ENCODE measurements at places on chromosomes 7 and 10. TPM values are rescaled to one million over a fixed set of nuclear protein-coding genes. Genes with fewer than 3 reads are reported as not detected.
A peak's percentile ranks its signal among the peaks of the same experiment; 100 is the strongest.

SPDYE1 gene
- not detected for polyA plus RNA-seq

GRCh38 chr7:64590971-64591370 is 28.1 kb upstream of the ZNF680 start:
- no peak overlapping the region for H3K4me3 ChIP-seq
- H3K27me3 ChIP-seq, result no peaks in the 10 kb centered on the region
- no peaks in the 10 kb centered on the region for H3K36me3 ChIP-seq
- H3K4me1 ChIP-seq, result no peaks in the 10 kb centered on the region
- H3K27ac ChIP-seq, result no peak overlapping the region

DNA sequence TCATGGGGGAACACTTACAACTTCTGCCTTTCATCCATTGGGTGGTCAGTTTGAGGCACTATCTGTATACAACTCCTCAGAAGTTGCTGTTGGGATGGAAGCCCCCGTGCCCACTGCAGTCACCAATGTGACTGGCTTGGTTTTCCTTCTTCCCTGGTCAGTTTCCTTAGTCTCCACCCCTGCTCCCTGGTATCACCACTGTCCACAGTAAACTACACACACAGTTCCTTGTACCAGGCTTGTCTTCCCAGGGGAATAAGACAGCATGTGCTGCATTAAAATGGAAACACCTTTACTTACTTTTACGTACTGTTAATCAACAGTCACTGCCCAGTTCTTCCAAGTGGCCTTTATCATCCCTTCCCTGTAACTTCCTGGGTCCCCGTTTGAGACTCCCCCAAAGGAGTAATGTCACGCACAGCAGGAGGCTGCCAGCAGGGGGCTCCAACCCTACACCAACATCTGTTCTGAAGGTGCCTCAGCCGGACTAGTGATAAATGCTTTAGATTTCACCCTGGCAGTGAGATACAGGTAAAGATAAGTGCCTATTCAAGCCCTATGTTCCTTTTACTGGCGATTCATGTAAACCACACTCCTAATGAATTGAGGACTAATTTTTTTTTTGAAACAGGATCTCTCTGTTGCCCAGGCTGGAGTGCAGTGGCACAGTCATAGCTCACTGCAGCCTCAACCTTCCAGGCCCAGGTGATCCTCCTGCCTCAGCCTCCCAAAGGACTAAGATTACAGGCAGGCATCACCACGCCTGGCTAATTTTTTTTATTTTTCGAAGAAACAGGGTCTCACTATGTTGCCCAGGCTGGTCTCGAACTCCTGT is 45.3 kb upstream of the PIK3AP1 start:
- H3K36me3 ChIP-seq, result no peaks in the 10 kb centered on the region
- no peak overlapping the region for H3K4me3 ChIP-seq
- H3K27me3 ChIP-seq, result no peaks in the 10 kb centered on the region
- H3K27ac ChIP-seq, result no peak overlapping the region
- peak; percentile 55 for DNase-seq

GRCh38 chr7:129769866-129770808 is 158.6 kb downstream of the NRF1 start:
- no peak overlapping the region for H3K27ac ChIP-seq
- no peaks in the 10 kb centered on the region for H3K36me3 ChIP-seq

- no peaks in the 10 kb centered on the region for H3K36me3 ChIP-seq
- no peak overlapping the region for H3K27ac ChIP-seq
- no peaks in the 10 kb centered on the region for H3K27me3 ChIP-seq
- H3K4me1 ChIP-seq, result no peaks in the 10 kb centered on the region
- no peak for DNase-seq
- no peak overlapping the region for H3K4me3 ChIP-seq
Measured at GRCh38 chr10:18399158-18399557, 252.2 kb downstream of the NSUN6 start.

All from lung (tissue), 17 donors.